ENCODE measurements at places on chromosomes 12 and 14. TPM values are rescaled to one million over a fixed set of nuclear protein-coding genes. Genes with fewer than 3 reads are reported as not detected.

The GZMB gene
- total RNA-seq: 0.69 TPM

The ADAMTS20 gene
- total RNA-seq: 0.44 TPM

The HCAR3 gene
- total RNA-seq: 0.44 TPM

The BDKRB1 gene
- 0.28 TPM for total RNA-seq

The HRK gene
- total RNA-seq: 2.5 TPM

The GARIN6 gene
- not detected for total RNA-seq

The DPPA3 gene
- total RNA-seq: not detected

The CLEC6A gene
- total RNA-seq: not detected

The TAS2R42 gene
- total RNA-seq: not detected

The OS9 gene
- 261 TPM for total RNA-seq

The AKAP3 gene
- total RNA-seq: 1.5 TPM

The DBX2 gene
- total RNA-seq: 13.0 TPM

The TMEM233 gene
- 0.66 TPM for total RNA-seq

The C12orf54 gene
- total RNA-seq: 0.50 TPM

The KRT75 gene
- total RNA-seq: 0.06 TPM

The CLEC2D gene
- total RNA-seq: 11.0 TPM

The PRH1 gene
- 66.9 TPM for total RNA-seq

The WDHD1 gene
- 9.2 TPM for total RNA-seq

The FAM186B gene
- 0.10 TPM for total RNA-seq

The RHEBL1 gene
- 1.6 TPM for total RNA-seq

The CD163L1 gene
- 5.4 TPM for total RNA-seq

The ZDHHC22 gene
- total RNA-seq: 5.6 TPM

The AICDA gene
- total RNA-seq: 0.11 TPM

The TPCN1 gene
- total RNA-seq: 14.0 TPM

The LRRC10 gene
- total RNA-seq: not detected

The GLTP gene
- total RNA-seq: 68.5 TPM

The SERPINA4 gene
- total RNA-seq: not detected

The SPIC gene
- not detected for total RNA-seq

The TMEM52B gene
- total RNA-seq: 0.83 TPM

The IL26 gene
- total RNA-seq: 0.11 TPM

The KRT74 gene
- not detected for total RNA-seq

The NGDN gene
- 51.8 TPM for total RNA-seq

The CLEC14A gene
- 24.2 TPM for total RNA-seq

The AVPR1A gene
- 10.5 TPM for total RNA-seq

The FGF23 gene
- total RNA-seq: not detected

The ITGB7 gene
- 0.61 TPM for total RNA-seq

The LRRC74A gene
- not detected for total RNA-seq

The DNAL1 gene
- total RNA-seq: 26.0 TPM

The FAM90A1 gene
- total RNA-seq: 0.22 TPM

The PLEKHD1 gene
- 3.0 TPM for total RNA-seq

The ERP29 gene
- 95.7 TPM for total RNA-seq

The RESF1 gene
- total RNA-seq: 42.5 TPM

The IRF9 gene
- total RNA-seq: 81.4 TPM

The CTSG gene
- 4.6 TPM for total RNA-seq

The CLEC1B gene
- total RNA-seq: 0.50 TPM

The MUCL1 gene
- not detected for total RNA-seq

The SIX1 gene
- 24.1 TPM for total RNA-seq

Measured in spinal cord (tissue), 10 donors.